Activated CD4-positive, alpha-beta T cell treated with anti-CD3 and anti-CD28 coated beads, Interleukin-2, amount 50 U/mL, for 4 hours (primary cell): ENCODE measurements at places on chromosomes 11 and 22.

GRCh38 chr22:46788441-46789172, 26.2 kb downstream of the TBC1D22A start:
- no peak for DNase-seq

- no peak for DNase-seq
Observed at GRCh38 chr11:62298975-62299374, at the start of gene SCGB1D4. TSS of gene SCGB1D4 (minus strand) at chr11:62299075. CDS start at chr11:62299010, 65 bp downstream.

GRCh38 chr11:41534391-41534790, 74.9 kb upstream of the LRRC4C start:
- no peak for DNase-seq

GRCh38 chr11:35007277-35007676, 90.9 kb downstream of the PDHX start:
- DNase-seq: no peak

GRCh38 chr11:59769111-59769510, 13.9 kb downstream of the STX3 start:
- DNase-seq: no peak

GRCh38 chr11:118230088-118230487, 5.3 kb upstream of the JAML start:
- no peak for DNase-seq

DNA sequence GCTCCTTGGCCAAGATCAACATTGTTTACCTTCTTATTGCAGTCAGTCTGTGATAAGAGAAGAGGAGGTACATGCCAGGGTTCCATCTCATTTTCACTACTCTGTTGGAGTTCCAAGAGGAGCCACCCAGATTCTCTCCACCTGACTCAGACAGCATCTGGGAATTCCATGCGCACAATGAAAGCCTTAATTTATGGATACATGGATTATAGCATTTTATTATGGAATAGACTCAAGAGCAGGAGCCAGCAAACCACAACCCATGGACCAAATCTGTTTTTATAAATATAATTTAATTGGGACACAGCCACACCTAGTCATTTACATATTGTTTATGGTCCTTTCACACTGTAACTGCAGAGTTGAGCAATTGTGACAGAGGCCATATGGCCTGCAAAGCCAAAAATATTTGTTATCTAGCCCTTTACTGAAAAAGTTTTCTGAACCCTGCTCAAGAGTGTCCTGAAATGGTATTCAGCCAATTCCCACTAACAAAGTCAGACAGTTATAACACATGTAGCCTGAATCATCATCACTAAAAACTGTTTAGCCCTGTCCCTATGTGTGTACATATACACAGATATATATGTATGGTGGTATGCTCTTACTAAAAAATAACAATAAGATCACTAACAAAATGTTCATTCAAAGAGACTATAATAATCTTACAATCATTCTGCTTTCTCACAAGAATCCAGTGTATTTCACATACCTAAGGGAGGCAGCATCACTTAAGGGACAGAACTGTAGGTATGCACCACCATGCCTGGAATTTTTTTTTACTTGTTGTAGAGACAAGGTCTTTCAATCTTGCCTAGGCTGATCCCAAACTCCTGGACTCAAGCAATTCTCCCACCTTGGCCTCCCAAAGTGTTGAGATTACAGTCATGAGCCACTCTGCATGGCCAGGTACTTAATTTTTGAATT, 104.5 kb upstream of the TEAD1 start:
- no peak for DNase-seq

GRCh38 chr22:33380789-33381530, 322.8 kb upstream of the SYN3 start:
- no peak for DNase-seq

DNA sequence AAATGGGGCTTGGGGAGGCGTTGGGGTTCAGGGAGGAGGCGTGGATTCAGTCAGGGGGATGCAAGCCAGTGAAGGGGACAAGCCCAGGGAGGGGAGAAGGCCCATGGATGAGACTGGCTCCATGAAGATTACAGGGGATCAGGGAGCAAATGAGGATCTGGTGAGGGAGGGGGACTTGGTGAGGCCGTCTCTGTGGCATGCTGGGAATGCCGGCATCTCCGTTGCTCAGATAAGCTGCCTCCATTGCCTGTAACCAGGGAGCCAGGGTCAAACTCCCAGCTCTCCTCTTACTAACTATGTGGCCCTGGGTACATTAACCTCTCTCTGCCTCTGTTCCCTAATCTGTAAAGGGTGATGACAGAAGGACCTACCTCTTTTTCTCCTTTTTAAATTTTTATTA, 38.7 kb downstream of the TPBGL start:
- no peak for DNase-seq

GRCh38 chr11:1486054-1486825, at the start of gene MOB2:
TSS of gene MOB2 (minus strand) at chr11:1486779. CDS start at chr11:1486556, 223 bp downstream.
- DNase-seq: no peak

DNA sequence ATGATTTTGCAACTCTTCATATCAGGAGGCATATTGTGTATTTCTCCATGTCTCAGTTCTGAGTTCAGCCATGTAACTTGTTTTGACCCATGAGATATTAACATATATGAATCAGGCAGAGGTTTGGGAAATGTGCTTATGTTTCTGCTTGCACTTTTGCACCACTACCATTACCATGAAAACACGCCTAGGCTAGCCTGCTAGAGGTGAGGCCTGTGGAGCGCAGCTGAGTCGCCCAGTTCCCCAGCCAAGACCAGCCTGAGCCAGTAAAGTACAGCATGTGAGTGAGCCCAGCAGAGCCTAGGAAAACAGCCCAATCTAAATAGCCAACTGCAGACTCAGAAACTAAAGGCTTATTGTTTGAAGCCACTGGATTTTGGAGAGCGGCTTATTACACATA, 18.4 kb upstream of the MYOD1 start:
- DNase-seq: no peak

GRCh38 chr11:125373426-125374391, 122.4 kb downstream of the FEZ1 start:
- no peak for DNase-seq

DNA sequence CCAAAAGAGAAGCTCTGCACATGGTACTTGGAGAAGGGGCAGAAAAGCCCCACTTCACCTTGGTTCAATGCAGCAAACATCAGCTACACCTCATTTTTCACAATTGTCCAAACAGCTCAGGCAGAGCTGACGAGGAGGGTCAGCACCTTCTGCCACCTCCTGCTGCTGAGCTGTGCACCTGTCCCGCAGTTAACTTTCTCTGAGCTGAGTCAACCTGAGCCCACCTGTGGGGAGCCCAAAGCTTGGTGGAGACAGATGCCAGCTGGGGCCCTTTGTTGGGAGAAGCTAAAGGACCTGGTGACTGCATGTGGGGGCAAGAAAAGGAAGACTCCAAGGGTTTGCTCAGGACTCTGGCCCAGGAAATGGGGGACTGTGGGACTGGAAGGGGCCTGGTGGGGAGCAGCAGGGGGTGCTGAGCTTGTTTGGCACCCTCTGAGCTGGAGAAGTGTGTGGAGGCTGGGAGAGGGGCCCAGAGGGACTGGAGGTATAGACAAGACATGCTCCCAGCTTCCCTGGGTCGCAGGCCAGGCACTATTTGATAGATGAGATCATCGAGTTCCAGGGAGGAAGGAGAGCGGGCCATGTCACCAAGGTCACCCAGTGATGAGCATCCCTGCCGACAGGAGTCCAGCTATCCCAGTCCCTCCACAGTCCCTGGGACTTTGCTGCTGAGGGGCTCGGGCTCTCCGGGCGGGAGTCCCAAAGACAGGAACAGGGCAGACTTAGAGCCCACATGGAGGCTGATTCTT, 53.5 kb downstream of the KCNJ4 start:
- DNase-seq: no peak

DNA sequence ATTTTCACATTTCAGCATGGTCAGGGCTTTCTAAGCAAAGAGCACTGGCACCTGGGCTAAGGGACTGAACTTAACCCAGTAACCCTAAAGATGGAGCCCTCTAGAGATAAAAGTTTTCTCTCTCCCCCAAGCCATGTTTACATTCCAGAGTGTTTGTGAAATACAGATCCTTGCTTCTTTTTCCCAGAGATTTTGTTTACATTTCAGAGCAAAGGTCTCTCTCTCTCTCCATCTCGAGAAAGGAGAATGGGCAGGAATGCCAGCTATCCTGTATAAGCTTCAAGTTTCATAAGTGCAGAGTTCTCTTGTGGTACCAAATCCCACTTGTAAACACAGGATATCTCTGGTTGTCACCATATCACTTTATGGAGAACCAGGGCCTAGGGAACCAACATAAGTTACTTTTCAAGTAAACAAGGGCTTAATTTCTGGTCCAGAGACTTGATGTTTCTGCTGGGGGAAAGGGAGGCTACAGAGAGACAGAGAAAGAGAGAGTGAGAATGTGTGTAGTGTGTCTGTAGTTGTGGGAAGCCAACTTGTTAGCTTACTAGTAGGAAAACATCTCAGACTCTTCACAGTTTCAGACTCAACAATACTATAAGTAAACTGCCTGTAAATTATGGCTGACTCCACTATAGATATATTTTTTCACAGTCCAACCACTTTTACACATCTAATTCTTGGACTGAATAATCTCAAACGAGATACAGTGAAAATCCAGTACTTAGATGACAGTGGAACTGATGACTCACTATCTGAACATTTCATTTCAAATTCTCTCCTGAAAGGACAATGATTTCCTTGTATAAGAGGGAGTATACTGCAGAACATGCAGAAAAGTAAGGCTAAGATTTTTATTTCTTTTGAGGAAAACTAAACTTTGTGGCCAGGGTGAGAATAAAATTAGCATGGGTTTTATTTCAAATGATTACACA, 76.2 kb downstream of the ARHGAP32 start:
- no peak for DNase-seq

GRCh38 chr11:78694152-78694551, 119.5 kb upstream of the NARS2 start:
- DNase-seq: no peak

- DNase-seq: no peak
Observed at GRCh38 chr11:68354148-68354872, 41.9 kb downstream of the LRP5 start.

DNA sequence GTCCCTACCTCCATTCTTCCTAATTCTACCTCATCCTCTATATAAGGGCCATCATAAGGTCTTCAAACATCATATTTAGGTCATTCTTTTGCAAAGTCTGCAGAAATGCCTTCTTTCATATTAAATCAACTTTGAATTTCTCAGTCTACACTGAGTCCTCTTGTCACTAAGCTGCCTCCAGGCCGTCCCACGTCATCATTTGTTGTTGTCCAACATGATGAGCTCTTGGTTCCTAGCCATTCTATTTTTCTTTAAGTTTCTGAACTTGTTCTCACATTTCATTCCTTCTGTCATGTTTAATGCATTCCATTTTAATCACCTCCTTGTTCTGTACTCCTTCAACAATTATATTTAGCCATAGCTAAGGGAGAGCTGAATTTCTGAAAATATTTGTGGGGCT, 59.2 kb upstream of the PGR start:
- no peak for DNase-seq

GRCh38 chr22:35510481-35510934, 30.1 kb upstream of the RASD2 start:
- no peak for DNase-seq

DNA sequence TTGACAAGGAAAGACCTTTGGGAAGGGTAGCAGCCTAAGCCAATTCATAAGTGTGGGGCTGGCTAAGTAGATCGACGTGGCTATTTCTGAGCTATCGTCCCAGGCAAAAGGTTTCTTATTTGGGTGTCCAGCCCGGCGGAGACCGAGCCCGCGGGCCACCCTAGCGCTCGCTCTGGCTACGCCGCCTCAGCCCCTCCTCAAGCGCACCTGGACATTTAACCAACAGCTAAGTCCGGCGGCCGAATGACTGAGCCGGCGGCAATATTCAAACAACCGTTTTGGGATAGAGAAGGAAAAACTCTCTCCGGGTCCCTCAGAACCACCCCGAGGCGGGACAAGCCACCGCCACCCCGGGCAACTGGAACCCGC, 457 bp downstream of the RNF141 start:
- DNase-seq: no peak

GRCh38 chr22:36608987-36609386, 80.0 kb upstream of the EIF3D start:
- no peak for DNase-seq

GRCh38 chr11:107182978-107183377, 164.7 kb upstream of the GUCY1A2 start:
- DNase-seq: no peak

DNA sequence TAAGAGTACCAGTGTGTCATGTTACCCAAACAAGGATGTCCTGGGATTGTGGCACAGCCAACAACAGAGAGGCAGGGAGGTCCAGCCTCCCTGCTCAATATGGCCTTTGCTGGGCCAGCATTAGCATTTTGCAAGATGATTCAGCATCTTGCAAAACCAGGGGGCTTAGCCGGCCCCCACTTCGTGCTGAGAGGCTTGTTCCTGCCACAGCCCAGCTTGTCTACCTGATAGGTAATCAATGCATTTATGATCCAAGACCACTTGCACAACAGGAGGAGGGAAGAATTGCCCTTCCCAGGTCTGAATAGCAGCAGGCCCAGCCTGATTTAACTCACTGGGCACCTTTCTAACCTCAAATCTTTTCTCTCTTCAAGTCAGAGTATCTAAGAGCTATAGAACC, 189.0 kb upstream of the SYT13 start:
- DNase-seq: no peak

DNA sequence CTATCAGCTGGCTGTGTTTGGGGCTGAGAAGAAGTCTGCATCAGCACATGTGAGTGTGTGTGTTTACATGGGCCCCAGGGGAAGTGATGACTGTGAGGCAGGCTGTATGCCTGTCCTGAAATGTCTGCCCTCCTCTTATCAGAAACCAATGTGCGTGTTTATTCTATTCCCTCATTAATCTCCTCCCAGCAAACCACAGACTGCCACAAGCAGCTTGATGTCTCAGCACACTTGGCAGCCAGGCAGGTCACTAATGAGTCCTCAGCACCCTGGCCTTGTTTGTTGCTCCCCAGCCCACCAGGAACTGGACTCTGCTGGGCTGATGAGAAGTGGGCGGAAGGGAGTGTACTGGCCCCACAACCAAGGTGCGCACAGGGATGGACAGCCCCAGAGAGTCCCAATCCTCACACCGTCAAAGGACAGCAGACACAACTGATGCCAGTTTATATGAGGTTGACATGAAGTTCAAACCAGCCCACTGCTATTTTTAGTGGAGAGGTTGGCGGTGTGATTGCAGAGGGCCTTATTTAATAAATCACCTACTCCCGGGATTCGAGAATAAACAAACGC, 225.8 kb downstream of the ETS1 start:
- no peak for DNase-seq

DNA sequence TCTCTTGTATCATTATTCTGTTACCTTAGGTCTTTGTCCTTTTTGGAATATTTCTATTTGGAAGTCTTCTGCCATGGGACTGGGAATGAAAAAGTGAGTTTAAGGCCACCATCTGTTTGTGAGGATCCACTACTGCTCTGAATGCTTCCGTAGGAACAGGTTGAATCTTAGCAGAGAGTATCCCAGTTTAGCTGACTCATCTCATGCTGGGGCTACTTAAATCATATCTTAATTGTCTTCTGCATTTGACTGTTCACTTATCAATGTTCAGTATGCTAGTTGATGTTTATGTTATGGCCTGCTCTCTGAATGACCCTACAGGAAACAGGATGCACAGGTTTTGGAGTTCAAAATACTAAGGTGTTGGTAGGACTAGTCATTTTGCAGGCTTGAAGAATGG, 1.4 kb upstream of the OR52I2 start:
- DNase-seq: no peak
